Osteoblast (primary cell): ENCODE measurements at places on chromosomes 13 and 19. TPM values are rescaled to one million over a fixed set of nuclear protein-coding genes. Genes with fewer than 3 reads are reported as not detected.

The CYP2B6 gene
- not detected in 2 replicates for total RNA-seq

The OPA3 gene
- total RNA-seq = 7.1 and 7.6 TPM in 2 replicates

The SNAPC2 gene
- total RNA-seq = 16.8 and 18.5 TPM in 2 replicates

The NRTN gene
- total RNA-seq = not detected in 2 replicates

The BICRA gene
- total RNA-seq = 3.8 and 4.7 TPM in 2 replicates

The PPP5C gene
- total RNA-seq = 34.8 and 36.6 TPM in 2 replicates

The JOSD2 gene
- total RNA-seq = 19.4 and 22.8 TPM in 2 replicates

The LILRB1 gene
- not detected in 2 replicates for total RNA-seq

The ANGPTL4 gene
- total RNA-seq = 1.1 and 1.2 TPM in 2 replicates

The DYRK1B gene
- 17.1 and 19.5 TPM in 2 replicates for total RNA-seq

The EVI5L gene
- total RNA-seq = 24.8 and 26.1 TPM in 2 replicates

The SRRM5 gene
- under 0.01 TPM in 1 of 2 replicates, not detected in the other for total RNA-seq
